ENCODE measurements at places on chromosomes 11 and 22.
A peak's percentile ranks its signal among the peaks of the same experiment; 100 is the strongest.

DNA sequence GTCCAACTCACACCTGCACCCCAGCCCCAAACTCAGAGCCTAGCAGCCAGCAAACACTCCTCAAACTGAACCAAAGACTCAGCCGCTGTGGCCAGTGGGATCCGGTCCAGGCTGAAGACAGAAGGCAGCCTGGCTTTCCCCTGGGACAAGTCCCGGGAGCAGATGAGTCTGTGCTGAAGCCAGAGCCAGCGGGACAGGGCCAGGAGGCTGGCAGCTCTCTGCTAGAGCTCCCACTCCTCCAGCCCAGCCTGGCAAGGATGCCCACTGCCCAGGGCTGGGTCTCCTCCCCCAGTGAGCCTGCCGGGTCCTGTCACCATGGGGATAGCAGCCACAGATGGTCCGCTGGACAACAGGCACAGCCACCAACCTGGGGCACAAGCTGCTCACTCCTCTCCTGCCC, 42.9 kb upstream of the PRR5 start:
- peak; percentile 40 for DNase-seq

- DNase-seq = no peak
Measured at GRCh38 chr11:118216621-118217481, 8.0 kb downstream of the JAML start.

- DNase-seq = no peak
Measured at GRCh38 chr22:48573766-48574165, 1253.9 kb downstream of the BRD1 start.

DNA sequence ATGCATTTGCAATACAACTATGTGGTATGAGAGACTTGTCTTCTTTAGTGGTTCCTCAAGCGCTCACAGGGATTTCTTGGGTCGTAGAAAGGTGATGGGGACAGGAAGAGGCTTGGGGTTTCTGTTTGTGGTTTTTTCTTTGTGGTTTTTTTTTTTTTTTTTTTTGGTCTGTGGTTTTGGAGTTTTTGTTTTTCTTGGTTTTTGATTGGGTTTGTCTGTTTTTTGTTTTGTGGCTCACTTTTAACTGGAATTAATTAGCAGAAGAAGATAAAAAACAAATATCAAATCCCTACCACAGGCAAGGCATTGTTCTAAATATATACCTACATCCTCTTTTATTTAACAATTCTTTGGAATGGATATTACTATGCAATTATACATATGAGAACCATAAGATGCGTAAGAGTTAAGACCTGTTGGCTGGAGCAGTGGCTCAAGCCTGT, 5.5 kb downstream of the TTC28 start:
- DNase-seq = no peak
